ENCODE measurements at places on chromosomes 12 and 14.

DNA sequence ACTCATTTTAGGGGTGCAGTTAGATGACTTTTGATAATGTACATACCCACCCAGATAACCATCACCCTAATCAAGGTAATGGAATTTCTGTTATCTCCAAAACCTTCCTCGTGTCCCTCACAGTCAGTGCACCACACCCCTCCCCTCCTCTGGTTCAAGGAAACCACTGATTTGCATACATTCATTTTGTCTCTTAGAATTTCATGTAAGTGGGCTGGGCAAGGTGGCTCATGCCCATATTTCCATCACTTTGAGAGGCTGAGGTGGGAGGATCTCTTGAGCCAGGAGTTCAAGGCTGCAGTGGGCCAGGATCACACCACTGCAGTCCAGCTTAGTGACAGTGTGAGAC, 15.7 kb downstream of the ADIPOR2 start:
- H3K4me1 ChIP-seq = no peaks in the 10 kb centered on the region
- H3K27ac ChIP-seq = no peak overlapping the region
- H3K4me3 ChIP-seq = no peak overlapping the region
- no peak for DNase-seq

DNA sequence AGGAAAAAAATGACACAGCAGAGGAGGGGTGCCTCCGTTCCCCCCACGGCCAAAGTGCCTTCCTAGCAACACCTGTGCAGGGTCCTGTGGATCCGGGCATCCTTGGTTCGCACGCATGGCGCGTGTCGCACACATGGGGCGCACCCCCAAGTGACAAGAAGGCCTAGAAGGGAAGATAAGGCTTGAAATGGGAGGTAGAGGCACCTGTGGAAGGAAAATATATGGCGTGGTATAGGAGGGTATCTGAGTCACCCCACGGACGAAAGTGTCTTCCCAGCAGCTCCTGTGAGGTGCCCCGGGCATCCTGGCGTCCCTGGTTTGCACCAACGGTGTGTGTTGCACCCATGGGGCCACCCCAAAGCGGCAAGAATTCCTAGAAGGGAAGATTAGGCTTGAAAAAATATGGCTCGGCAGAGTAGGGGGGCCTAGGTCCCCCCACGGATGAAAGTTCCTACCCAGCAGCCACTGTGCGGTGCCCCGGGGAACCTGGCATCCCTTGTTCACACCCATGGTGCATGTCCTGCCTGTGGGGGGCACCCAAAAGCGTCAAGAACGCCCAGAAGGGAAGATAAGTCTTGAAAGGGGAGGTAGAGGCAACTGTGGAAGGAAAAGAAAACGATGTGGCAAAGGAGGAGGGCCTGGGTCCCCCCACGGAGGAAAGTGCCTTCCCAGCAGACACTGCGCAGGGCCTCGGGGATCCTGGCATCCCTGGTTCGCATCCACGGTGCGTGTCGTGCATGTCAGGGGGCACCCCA, 280.0 kb downstream of the ALG10 start:
- no peaks in the 10 kb centered on the region for H3K36me3 ChIP-seq
- no peak overlapping the region for H3K27ac ChIP-seq
- H3K27me3 ChIP-seq = no peaks in the 10 kb centered on the region
- H3K4me1 ChIP-seq = no peaks in the 10 kb centered on the region
- H3K4me3 ChIP-seq = no peak overlapping the region

- no peak overlapping the region for H3K4me3 ChIP-seq
- H3K4me1 ChIP-seq = peaks cover 25% of the 10 kb centered on the region
- peak overlapping the region; percentile 98 for H3K27ac ChIP-seq
- DNase-seq = no peak
- no peaks in the 10 kb centered on the region for H3K36me3 ChIP-seq
Measured at GRCh38 chr14:91149462-91149861, 35.6 kb downstream of the DGLUCY start.

DNA sequence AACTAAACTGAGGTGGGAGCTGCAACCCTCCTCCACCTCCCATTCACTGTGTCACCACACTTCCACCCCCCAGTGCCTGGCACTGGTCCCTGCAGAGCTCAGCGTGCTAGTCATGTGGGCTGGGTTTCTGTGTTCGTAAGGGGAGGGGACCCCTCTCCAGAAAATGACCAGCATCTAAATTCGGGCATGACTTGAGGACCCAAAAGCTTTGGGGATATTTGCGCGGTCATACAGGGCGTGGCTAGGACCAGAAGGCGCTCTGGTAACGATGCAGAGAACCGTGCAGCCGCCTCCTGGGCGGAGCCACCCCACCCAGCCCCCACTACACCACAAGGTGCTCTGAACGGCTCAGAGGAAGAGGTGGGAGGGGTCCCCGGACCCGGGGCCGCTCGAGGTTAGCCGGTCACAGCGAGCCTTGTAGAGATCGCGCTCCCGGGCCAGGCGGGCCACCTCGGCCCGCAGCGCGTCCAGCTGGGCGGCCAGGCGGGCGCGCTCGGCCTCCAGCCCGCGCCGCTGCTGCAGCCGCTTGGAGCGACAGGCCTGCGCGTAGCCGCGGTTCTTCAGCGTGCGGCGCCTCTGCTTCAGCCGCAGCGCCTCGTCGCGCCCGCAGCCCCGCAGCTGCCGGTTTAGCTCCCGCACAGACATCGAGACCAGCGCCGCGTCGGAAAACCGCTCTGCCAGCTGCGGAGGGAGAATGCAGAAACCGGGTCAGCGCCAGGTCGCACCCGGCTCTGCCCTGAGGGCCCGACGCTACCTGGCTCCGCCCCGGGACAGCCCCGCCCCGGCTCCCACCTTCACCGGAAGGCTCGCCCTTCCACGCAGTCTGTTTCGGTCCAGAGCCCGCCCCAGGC, 9.8 kb downstream of the CPNE6 start:
- H3K4me1 ChIP-seq = peaks cover 11% of the 10 kb centered on the region
- peak overlapping the region; percentile 64 for H3K4me3 ChIP-seq
- H3K36me3 ChIP-seq = no peaks in the 10 kb centered on the region
- no peaks in the 10 kb centered on the region for H3K27me3 ChIP-seq

DNA sequence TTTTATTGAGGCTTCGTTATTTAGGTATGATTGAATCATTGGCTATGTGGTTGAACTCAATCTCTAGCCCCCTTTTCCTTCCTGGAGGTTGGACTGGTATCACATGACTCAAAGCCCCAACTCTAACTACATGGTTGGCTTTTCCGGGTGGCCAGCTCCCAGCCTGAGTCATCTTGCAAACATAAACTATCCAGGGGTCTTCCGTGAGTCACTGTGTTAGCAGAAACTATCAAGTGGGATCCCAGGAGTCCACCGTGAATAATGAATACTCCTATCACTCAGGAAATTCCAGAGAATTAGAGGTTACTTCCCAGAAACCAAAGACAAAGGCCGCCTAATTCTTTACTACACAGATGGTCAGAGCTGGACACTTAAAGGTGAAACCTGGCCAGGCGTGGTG, 19.7 kb upstream of the PLEKHD1 start:
- DNase-seq = no peak
- H3K27me3 ChIP-seq = no peaks in the 10 kb centered on the region
- H3K27ac ChIP-seq = no peak overlapping the region
- no peaks in the 10 kb centered on the region for H3K4me1 ChIP-seq
- no peaks in the 10 kb centered on the region for H3K36me3 ChIP-seq

DNA sequence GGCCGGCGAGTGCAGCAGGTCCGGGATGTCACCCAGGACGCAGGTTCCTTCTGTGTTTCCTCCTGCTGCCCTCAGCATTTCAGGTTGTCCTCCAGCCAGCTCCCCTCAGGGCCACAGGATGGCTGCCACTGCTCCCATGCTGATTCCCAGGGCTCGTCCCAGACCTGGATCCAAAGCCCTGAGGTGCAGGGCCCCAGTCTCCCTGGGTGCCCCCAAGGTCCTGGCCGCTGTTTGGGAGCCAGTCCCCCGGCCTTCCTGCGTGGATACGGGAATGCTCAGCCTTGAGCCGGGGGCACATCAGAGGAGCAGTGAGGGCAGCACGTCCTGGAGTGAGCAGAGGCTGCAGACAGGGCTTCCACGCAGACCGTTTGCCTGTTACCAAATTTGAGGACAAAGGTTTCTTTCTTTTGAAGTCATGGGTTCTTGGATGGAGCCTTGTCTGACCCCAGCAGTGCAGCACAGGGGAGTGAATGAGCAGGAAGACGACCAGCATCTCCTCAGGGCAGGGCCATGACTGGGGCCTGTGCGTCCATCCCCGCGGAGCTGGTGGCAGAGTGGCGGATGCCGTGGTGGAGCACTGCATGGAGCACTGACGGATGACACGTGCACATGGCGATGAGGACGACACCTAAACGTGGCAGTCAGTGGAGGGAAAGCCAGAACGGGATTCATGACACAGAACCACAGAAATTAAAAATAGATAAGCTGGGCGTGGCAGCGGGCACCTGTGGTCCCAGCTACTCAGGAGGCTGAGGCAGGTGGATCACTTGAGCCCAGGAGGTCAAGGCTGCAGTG, 12.5 kb upstream of the CACNA2D4 start:
- no peaks in the 10 kb centered on the region for H3K4me1 ChIP-seq
- no peak overlapping the region for H3K4me3 ChIP-seq
- DNase-seq = peak; percentile 42
- no peaks in the 10 kb centered on the region for H3K36me3 ChIP-seq

GRCh38 chr14:100446572-100446971, 123.4 kb downstream of the SLC25A47 start:
- no peak for DNase-seq
- no peaks in the 10 kb centered on the region for H3K36me3 ChIP-seq
- no peak overlapping the region for H3K4me3 ChIP-seq
- no peak overlapping the region for H3K27ac ChIP-seq
- no peaks in the 10 kb centered on the region for H3K27me3 ChIP-seq

GRCh38 chr12:26276709-26277108, 81.3 kb downstream of the SSPN start:
- H3K36me3 ChIP-seq = no peaks in the 10 kb centered on the region
- DNase-seq = no peak
- H3K4me3 ChIP-seq = no peak overlapping the region

GRCh38 chr14:21096438-21096837, 2.0 kb downstream of the ZNF219 start:
- H3K27me3 ChIP-seq = no peaks in the 10 kb centered on the region
- no peaks in the 10 kb centered on the region for H3K36me3 ChIP-seq
- no peak overlapping the region for H3K27ac ChIP-seq

DNA sequence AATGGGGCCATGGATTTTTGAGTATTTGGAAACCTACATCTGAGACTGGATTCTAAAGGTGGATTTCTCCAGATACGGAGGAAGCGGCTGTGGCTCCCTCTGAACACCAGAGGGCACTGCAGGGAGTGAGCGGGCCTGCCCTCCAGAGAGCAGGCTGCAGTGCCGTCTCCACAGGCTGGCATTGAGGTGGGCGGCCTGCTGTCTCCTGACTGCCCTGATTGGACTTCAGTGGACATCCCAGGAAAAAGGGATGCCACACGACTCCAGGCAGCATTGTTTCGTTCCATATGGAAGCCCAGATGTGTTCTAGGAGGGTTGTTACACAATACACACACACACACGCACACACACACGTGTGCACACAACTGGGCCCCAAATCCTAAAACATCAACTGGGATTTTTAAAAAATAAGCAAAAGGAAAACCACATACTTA, 20.9 kb upstream of the ANO2 start:
- peak; percentile 65 for DNase-seq
- H3K27me3 ChIP-seq = no peaks in the 10 kb centered on the region
- no peaks in the 10 kb centered on the region for H3K36me3 ChIP-seq
- H3K27ac ChIP-seq = no peak overlapping the region
- no peak overlapping the region for H3K4me3 ChIP-seq

Data from right lobe of liver (tissue), 6 donors.